ENCODE measurements at places on chromosomes 2 and 18.
A peak's percentile ranks its signal among the peaks of the same experiment; 100 is the strongest.

- no peak for DNase-seq
These were observed 86.3 kb upstream of the MBOAT2 start for GRCh38 chr2:9089831-9090230.

GRCh38 chr2:215432759-215433594 is 2.9 kb downstream of the FN1 start:
- no peak for DNase-seq

DNA sequence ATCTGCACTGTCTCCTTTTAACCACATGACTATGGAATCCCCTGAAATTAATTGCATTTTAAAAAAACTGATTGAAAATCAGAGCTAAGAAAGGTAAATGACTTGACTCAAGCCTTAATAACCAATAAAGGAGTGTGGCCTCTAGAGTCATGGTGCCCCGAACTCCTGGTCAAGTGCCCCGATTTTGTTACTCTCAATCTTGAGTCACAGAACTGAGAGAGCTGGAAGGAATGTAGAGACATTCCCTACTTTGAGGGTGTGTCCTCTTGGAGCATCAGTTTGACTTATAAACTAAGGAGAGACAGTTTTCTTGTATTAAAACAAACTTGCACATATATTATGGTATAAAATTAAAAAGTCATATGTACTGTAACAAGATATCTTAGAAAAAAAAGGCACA is 2.4 kb downstream of the WDR43 start:
- DNase-seq: no peak

DNA sequence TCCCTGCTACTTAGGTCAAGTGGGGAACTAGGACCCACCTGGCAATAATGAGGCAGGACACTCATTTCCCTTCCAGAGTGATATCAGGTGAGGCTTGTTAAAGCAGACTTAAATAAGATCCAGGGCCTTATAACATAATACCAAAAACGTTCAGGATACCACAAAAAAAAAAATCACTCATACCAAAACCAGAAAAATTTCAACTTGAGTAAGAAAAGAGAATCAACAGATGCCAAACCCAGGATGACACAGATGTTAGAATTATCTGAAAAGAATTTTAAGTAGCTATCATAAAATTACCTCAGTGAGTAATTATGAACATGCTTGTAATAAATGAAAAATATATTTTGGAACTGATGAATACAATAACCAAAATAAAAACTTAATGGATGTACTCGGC is 255.6 kb upstream of the OSR1 start:
- DNase-seq: no peak

DNA sequence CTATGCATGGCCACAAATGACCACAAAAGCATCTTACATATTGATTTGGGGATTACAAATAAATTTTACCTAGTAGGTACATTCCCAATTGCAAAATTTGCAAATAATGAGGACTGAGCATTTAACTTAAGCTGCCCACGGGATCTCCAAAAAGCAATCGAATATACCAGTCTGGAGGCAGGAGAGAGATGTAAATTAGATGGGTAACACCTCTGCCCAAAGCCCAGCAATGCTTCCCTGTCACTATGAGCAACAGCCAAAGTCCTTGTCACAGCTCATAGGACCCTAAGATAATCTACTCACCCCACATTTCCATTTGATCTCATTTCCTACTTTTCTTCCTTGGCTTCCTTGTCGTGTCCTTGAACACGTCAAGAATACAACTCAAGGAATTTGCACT is 172.2 kb downstream of the SUCLG1 start:
- no peak for DNase-seq

GRCh38 chr2:132419941-132420340 is 3.3 kb downstream of the GPR39 start:
- no peak for DNase-seq

- no peak for DNase-seq
These were observed 276.5 kb upstream of the NRP2 start for GRCh38 chr2:205405752-205406151.

DNA sequence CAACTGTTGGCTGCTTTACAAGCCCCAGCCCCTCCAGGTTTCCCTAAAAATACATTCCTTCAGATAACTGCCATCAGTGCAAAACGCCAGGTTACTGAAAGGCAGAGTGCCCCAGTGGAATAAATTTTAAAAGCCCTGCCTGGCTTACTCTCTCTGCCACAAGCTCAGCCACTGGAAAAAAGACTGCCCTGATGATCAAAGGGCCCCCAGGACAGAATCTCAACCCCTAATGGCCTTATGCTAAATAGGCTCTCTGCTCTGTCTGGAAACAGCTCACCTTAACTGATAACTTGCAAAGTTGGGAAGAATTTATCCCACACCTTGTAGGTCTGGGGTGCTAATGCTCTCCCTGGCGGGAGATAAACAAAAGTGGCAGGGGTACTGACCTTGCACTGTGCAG is 33.9 kb downstream of the CFAP53 start:
- DNase-seq: no peak

- DNase-seq: no peak
These were observed 303.6 kb upstream of the ID2 start for GRCh38 chr2:8378016-8378810.

- no peak for DNase-seq
These were observed 92.1 kb downstream of the RPRM start for GRCh38 chr2:153386481-153386897.

DNA sequence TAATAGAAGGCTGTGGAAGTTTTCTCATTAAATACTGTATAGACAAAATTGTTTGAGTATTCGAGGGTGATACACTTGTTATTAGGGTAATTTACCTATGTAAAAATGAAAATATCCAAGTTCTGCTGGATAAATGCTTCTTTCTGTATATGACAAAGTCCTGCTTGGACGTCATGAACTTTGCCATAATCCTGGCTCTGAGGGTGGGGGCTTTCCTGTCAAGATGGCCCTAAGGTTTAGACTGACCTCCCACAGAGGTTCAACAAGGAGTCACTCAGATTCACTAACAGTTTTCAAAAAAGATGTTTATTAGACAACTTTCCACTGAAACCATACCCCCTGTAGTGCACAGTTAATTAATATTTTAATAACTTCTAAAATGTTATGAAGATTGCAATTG is 52.5 kb upstream of the NABP1 start:
- no peak for DNase-seq

GRCh38 chr18:70491734-70492348 is 203.0 kb downstream of the SOCS6 start:
- DNase-seq: peak; percentile 6
